ENCODE measurements at places on chromosomes 12 and 14. TPM values are rescaled to one million over a fixed set of nuclear protein-coding genes. Genes with fewer than 3 reads are reported as not detected.

- no peak for DNase-seq
- H3K27me3 ChIP-seq = no peaks in the 10 kb centered on the region
- H3K4me3 ChIP-seq = peak overlapping the region; percentile 24
- H3K4me1 ChIP-seq = no peaks in the 10 kb centered on the region
- peak overlapping the region; percentile 81 for H3K27ac ChIP-seq
Observed at GRCh38 chr12:50271724-50272247, 11.5 kb downstream of the LIMA1 start.

DNA sequence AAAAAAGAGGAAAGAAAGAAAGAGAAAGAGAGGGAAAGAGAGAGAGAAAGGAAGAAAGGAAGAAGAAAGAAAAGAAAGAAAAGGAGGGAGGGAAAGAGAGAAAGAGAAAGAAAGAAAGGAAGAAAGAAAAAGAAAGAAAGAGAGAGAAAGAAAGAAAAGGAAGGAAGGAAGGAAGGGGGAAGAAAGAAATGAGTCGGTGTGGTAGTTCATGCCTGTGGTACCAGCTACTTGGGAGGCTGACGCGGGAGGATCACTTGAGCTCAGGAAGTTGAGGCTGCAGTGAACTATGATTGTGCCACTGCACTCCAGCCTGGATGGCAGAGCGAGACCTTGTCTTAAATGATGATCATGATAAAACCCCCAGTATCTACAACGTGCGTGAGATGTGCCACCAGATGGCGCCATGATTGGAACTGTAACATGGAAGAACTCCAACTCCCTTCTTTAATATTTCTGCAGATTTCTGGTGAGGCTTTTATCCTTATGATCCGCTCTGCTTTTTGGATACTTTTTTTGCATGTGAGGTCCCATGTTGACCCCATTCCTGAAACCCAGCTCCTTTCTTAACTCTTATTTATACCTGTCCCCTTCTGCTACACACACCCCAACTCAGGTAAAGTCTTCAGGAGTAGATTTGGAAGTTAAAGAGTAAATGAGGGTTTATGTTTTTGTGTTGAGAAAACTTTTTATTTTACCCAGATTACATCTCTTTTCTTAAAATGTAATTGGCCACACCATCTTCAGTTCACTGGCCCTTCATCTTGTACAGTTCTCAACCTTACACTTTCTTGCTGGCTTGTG is 25.6 kb downstream of the RNASE10 start:
- H3K4me3 ChIP-seq = no peak overlapping the region
- DNase-seq = peak; percentile 9
- H3K36me3 ChIP-seq = no peaks in the 10 kb centered on the region
- no peaks in the 10 kb centered on the region for H3K27me3 ChIP-seq

DNA sequence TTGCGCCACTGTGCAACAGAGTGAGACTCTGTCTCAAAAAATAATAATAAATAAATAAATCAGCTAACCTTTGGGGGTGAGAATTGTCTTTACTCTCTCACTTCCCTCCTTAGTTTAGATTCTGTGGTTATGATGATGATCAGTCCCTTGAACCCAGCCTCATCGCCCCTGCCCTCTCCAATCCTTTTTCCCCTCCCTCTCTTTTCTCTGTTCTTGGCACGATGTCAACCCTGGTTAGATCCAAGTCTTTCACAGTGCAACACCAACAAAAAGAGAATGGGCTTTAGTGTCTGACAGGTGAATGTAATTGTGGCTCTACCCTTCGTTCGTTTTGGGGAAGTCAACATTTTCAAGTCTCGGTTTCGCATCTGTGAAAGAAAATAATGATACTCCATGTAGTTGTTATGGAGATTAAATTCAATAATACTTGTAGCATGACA is 59.0 kb downstream of the NTN4 start:
- H3K27ac ChIP-seq = no peak overlapping the region
- no peaks in the 10 kb centered on the region for H3K36me3 ChIP-seq
- H3K27me3 ChIP-seq = no peaks in the 10 kb centered on the region
- H3K4me1 ChIP-seq = peaks cover 9% of the 10 kb centered on the region
- H3K4me3 ChIP-seq = no peak overlapping the region

SPX gene
- not detected for total RNA-seq

- DNase-seq = peak; percentile 79
- no peaks in the 10 kb centered on the region for H3K27me3 ChIP-seq
- peak overlapping the region; percentile 67 for H3K4me3 ChIP-seq
Observed at GRCh38 chr14:103628221-103628683, 759 bp upstream of the KLC1 start.

- H3K27ac ChIP-seq = no peak overlapping the region
- no peak for DNase-seq
- no peaks in the 10 kb centered on the region for H3K27me3 ChIP-seq
- H3K4me1 ChIP-seq = no peaks in the 10 kb centered on the region
- H3K4me3 ChIP-seq = no peak overlapping the region
Observed at GRCh38 chr12:9851927-9852326, 17.2 kb downstream of the CLEC2B start.

GRCh38 chr14:67999290-67999689 is 179.7 kb downstream of the RAD51B start:
- H3K4me3 ChIP-seq = no peak overlapping the region
- no peak overlapping the region for H3K27ac ChIP-seq
- no peaks in the 10 kb centered on the region for H3K36me3 ChIP-seq
- peaks cover 4% of the 10 kb centered on the region for H3K4me1 ChIP-seq
- H3K27me3 ChIP-seq = no peaks in the 10 kb centered on the region
- DNase-seq = no peak

GPR162 gene
- total RNA-seq = 0.60 TPM

- no peak overlapping the region for H3K4me3 ChIP-seq
- H3K27ac ChIP-seq = no peak overlapping the region
- no peaks in the 10 kb centered on the region for H3K4me1 ChIP-seq
- no peaks in the 10 kb centered on the region for H3K36me3 ChIP-seq
Observed at GRCh38 chr12:97561619-97562290, 99.2 kb downstream of the RMST start.

CCDC175 gene
- not detected for total RNA-seq

GRCh38 chr14:96351986-96352385 is 11.2 kb downstream of the ATG2B start:
- no peak overlapping the region for H3K4me3 ChIP-seq
- no peak overlapping the region for H3K27ac ChIP-seq
- H3K27me3 ChIP-seq = no peaks in the 10 kb centered on the region
- peaks cover 5% of the 10 kb centered on the region for H3K4me1 ChIP-seq
- no peaks in the 10 kb centered on the region for H3K36me3 ChIP-seq
- DNase-seq = no peak

DNA sequence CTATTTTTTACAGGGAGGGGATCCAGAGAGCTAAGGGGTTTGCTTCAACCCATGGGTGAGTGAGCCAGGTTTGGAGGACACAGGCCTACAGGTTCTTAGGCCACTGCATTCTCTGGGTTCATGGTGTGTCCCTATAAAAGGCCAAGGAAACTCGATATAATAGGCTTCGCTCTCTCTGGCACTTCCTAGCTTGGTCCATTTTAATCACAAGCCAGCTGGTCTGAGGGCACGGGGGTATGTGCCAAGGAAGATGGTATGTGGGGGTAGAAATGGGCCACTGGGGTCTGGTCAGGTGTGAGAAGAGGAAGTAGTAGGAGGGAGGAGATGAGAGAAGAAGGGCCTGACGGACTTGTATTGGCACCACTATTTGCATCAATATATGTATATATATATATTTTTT is 4.9 kb downstream of the ETV6 start:
- no peaks in the 10 kb centered on the region for H3K36me3 ChIP-seq
- no peak overlapping the region for H3K4me3 ChIP-seq
- no peaks in the 10 kb centered on the region for H3K27me3 ChIP-seq
- peaks cover 5% of the 10 kb centered on the region for H3K4me1 ChIP-seq

GRCh38 chr14:54599966-54600716 is 33.2 kb downstream of the SAMD4A start:
- H3K4me1 ChIP-seq = no peaks in the 10 kb centered on the region
- no peak overlapping the region for H3K27ac ChIP-seq
- no peaks in the 10 kb centered on the region for H3K36me3 ChIP-seq
- H3K27me3 ChIP-seq = no peaks in the 10 kb centered on the region
- DNase-seq = no peak
- no peak overlapping the region for H3K4me3 ChIP-seq

- H3K4me1 ChIP-seq = no peaks in the 10 kb centered on the region
- no peaks in the 10 kb centered on the region for H3K27me3 ChIP-seq
- no peak for DNase-seq
- no peak overlapping the region for H3K4me3 ChIP-seq
- no peaks in the 10 kb centered on the region for H3K36me3 ChIP-seq
Observed at GRCh38 chr12:41409628-41410027, 221.5 kb downstream of the PDZRN4 start.

SALL2 gene
- 11.9 TPM for total RNA-seq

DNA sequence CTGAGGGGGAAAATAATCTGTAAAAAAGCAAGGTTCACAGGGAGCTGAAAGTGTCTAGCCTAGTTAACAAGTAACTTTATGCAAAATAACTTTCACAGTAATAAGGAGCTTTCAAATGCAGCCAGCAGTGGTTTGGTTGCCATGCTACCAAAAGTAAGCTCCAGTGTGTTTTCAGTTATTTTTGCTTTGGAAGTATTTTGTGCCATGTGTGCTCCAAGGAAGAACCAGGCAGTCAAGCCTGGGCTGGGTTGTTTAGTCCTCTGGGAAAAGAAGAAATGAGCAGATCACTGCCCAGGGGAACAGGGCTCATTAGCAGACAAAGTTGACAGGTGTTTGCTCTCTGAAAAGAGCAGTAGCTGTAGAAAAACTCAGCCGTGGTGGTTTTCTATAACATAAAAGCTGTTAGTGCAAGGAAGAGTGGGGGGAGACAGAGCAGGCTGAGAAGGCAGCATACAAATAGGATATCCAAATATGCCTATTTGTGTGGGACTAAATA is 92.8 kb upstream of the TMTC2 start:
- H3K4me1 ChIP-seq = no peaks in the 10 kb centered on the region
- H3K36me3 ChIP-seq = no peaks in the 10 kb centered on the region
- no peak overlapping the region for H3K27ac ChIP-seq
- no peaks in the 10 kb centered on the region for H3K27me3 ChIP-seq

GRCh38 chr12:41441180-41441579 is 253.1 kb downstream of the PDZRN4 start:
- H3K4me1 ChIP-seq = no peaks in the 10 kb centered on the region
- no peak for DNase-seq
- H3K36me3 ChIP-seq = no peaks in the 10 kb centered on the region

DNA sequence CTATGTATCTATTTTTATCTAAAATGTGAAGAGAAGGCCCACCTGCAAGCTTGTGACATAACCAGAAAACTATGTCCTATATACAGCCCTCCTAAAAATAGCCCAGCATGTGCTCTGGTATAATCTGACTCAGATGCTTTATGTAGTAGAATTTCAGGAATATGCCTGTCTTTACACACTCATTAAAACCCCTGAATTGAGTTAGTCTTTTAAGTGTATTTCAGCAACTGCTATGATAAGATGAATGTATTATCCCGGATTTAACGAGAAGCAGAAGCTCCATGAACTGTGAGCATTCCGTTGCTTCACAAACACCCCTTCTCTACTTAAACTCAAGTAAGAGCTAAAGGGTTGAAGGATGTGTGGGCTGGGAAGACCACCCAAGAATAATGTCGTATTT is 89.9 kb upstream of the PRICKLE1 start:
- H3K27me3 ChIP-seq = no peaks in the 10 kb centered on the region
- no peaks in the 10 kb centered on the region for H3K36me3 ChIP-seq
- H3K4me3 ChIP-seq = no peak overlapping the region
- H3K27ac ChIP-seq = no peak overlapping the region
- H3K4me1 ChIP-seq = no peaks in the 10 kb centered on the region
- DNase-seq = no peak

DCP1B gene
- total RNA-seq = 13.5 TPM

DNA sequence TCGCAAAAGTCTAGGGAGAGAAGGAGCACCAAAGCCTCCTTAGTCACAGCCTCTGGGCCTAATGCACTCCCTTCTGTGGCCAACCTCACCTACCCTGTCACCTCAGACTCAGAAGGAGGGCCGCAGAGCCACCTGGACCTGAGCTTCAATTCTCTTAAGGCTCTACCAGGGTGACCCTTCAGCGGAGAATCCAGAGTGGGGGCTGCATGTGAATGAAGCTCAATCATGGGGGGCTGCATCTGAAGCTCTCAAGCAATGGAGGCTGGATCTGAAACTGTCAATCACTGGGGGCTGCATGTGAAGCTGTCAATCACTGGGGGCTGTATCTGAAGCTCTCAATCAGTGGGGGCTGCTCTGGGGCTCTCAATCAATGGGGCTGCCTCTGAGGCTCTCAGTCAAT is 43.1 kb upstream of the EIF5 start:
- no peaks in the 10 kb centered on the region for H3K27me3 ChIP-seq
- H3K36me3 ChIP-seq = no peaks in the 10 kb centered on the region
- H3K4me3 ChIP-seq = no peak overlapping the region
- DNase-seq = no peak
- H3K4me1 ChIP-seq = no peaks in the 10 kb centered on the region

TAS2R10 gene
- 1.1 TPM for total RNA-seq

DNA sequence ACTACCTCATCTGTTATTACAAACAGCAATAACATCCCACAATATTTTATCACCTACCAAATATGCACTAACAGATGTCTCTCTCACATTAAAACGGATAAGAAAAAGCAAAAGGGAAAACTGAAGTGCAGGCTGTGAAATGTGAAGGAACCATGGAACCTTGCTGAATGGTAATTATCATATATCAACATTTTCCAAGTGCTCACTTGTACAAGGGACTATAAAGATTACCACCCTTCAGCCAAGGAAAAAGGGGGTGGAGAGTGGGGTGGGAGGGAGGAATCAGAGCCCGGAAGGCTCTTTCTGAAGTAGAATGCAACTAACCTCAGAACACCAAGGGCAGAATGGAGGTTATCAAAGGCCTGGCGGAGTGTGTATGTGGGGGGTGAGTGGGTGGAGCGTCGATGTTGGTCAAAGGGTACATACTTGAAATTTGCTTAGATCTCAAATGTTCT is 1.2 kb downstream of the SNX6 start:
- H3K27ac ChIP-seq = no peak overlapping the region
- DNase-seq = no peak
- H3K36me3 ChIP-seq = no peaks in the 10 kb centered on the region
- H3K4me3 ChIP-seq = peak overlapping the region; percentile 82
- H3K4me1 ChIP-seq = peaks cover 2% of the 10 kb centered on the region

DNA sequence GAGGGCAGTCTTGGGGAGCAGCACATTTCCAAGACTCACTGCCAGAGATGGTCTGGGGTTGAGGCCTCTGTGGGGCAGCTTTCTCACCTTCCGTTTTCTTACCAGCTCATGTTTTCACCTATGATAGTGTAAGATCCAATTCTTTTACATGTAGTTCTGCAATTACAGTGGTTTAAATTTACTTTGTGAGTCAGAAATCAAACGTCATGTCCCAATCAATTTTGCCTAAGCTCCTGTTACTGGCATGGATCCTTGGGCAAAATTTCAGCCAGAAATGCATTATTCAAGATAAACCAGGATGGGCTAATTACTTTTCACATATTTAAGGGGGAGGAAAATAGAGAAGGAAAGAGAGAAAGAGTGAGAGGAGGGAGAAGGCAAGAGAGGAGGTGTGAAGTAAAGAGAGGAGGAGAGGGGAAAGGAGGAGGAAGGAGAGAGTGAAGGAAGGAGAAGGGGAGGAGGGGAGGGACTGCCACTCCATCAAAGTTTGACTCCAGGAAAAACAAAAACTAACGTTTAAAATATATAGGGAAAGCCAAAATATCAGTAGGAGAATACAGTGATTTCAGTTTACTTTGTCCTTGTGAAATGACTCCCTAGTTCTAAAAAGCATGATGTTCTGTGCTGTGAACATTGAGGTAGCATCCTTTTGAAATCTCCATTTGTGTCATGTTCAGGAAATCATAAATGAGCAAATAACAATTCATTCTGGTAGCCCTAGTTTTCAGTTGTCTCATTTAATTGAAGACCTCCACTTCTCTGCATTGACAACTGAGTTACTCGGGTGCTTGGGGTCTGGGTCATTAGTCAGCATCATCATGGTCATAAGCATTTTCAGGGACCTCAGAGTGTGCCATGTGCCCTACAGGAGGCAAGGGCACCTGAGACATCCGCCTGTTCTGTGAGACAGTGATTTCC is 3.0 kb downstream of the BMAL2 start:
- H3K4me3 ChIP-seq = no peak overlapping the region
- H3K27ac ChIP-seq = no peak overlapping the region
- H3K36me3 ChIP-seq = no peaks in the 10 kb centered on the region
- H3K4me1 ChIP-seq = peaks cover 2% of the 10 kb centered on the region

MFAP5 gene
- total RNA-seq = 0.64 TPM
